ENCODE measurements at places on chromosomes 7 and 10.

DNA sequence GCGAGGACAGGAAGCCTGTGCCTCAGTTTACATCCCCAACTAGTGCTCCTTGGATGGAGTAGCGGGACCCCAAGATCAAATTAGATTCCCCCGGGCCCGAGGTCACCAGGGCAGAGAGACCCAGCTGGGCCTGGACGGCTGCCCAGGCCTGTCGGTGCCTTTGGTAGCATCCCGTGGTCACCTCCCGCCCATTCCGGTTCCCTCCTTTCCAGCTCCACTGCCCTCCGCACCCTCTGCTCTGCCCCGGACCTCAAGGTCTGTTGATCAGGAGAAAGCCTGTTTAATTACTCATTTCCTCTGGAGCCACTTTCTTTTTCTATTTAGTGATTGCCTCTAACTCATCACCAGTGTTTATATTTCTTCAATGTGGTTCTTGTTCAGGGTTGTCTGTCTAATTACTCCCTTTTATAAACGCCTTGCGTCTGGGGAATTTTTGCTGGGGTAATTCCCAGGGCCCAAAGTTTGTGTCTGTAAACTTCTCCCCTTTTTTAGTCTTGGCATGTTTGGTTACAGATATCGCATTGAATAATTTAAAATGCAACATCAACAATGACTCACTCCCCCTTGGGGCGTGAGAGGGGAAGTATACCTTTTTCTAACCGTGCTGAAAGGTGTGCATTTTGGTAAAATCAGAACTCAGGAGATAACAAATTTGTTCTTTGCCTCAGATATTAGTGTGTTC, 1.9 kb downstream of the FOXK1 start:
- peak; percentile 14 for DNase-seq

DNA sequence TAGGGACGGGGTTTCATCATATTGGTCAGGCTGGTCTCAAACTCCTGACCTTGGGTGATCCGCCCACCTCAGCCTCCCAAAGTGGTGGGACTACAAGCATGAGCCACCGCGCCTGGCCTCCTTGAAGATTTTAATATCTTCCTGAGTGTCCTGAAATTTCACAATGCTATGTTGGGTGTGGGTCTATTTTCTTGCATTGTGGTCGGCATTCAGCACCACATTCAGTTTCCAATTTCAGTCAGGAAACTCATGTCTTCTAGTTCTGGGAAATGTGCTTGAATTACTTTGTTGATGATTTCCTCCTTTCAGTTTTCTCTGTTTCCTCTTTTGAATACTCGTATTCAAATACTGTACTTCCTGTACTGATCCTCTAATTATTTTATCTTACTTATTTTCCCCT, 49.3 kb upstream of the IL6 start:
- no peak for DNase-seq

DNA sequence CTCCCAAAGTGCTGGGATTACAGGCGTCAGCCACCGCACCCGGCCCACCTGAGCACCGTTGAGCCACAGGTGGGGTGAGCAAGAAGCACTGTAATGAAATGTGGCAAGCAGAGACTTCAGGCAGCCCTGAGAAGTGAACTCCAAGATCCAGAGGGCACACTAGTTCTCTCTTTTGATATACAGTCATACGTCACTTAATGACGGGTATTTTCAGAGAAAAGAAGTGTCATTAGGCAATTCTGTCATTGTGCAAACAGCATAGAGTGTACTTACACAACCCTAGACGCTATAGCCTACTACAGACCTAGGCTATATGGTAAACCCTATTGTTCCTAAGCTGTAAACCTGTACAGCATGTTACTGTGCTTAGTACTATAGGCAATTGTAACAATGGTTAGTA, 7.9 kb downstream of the PANK1 start:
- no peak for DNase-seq

DNA sequence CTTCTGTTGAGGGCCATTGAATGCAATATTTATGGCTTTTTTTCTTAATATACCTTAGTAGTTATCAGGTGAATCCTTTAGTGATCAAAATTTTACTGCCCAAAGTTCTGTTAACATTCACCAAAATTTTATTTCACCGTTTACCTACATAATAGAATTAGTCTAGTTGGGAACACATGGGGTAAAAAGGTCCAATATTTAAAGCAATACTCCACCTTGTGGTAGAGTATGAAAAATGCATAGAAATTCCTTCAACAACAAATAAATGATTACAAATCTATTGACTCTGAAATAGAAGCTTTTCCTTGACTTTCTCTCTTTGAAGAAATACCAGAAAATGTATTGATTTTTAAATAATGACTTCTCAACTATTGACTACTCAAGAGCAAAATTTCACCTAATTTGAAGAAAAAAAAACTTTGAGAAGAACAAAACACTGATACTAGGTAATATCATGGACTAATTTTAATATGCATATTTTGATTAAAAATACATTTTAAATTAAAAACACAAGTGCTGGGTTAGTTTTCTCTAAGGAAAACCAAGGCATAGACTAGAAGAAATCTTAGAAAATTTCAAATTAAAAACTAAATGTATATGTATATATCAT, 43.3 kb downstream of the POLR1F start:
- no peak for DNase-seq

- DNase-seq = peak; percentile 45
Measured at GRCh38 chr10:119341459-119342301, 134.3 kb downstream of the GRK5 start.

- DNase-seq = no peak
Measured at GRCh38 chr10:63910806-63911205, 389.6 kb downstream of the REEP3 start.

- DNase-seq = no peak
Measured at GRCh38 chr10:38730076-38730475, 635.9 kb downstream of the ZNF37A start.

DNA sequence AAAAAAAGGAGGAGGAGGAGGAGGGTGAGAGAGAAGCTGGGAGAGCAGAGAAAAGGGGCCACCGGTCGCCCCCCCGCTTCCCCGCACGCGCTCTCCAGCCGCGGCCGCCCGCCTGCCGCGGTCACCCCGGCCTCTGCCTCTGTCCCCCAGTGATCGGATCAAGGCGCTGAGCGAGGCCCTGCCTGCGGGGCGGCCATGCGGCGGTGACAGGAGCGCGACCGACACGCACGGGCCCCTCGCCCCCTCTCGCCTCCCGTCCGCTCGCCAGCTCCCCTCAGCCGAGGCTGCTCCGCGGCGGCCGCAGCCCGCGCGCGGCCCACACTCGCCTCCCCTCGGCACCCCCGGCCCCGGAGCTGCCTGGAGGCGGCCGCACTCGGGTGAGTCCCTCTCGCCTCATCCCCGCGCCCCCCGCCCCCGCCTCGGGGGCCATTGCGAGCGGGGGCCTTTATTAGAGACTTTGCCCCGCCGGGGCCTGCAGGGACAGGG, at the start of gene GTF2I:
TSS of gene GTF2I (plus strand) at position 27 of the 486 bp plus-strand sequence. CDS start 31,411 bp downstream, outside the sequence.
- peak; percentile 27 for DNase-seq

DNA sequence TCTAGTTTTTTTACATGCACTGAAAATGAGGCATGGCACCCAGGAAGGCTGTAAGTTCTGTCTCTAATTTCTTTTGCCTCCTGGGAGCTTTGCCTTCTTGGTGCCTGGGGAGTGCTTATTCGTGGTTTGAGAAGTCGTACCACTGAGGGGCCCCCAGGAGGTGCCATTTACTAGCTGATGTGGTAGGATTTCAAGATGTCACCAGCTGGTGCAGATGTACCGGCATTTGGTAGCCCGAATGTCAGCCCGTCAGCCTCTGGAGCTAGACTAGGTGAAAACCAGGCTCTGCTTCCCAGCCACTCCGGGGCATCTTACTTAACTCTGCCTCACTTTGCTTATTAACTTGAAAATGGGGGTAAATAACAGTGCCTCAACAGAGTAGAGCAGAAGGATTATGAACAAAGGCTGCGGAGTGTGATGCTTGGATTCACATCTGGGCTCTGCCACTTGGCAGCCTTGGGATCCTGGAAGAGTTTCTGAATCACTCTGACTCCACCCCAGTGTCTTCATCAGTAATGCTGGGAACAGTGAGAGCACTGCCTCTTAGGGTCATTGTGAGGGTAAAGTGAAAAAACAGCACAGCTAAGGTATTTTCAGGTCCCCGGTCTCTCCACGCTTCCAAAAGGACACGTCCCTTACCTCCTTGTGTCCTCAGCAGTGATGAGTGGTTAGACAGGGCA, 31.4 kb upstream of the BTBD16 start:
- no peak for DNase-seq

- DNase-seq = no peak
Measured at GRCh38 chr7:42107484-42108240, 129.3 kb downstream of the GLI3 start.

DNA sequence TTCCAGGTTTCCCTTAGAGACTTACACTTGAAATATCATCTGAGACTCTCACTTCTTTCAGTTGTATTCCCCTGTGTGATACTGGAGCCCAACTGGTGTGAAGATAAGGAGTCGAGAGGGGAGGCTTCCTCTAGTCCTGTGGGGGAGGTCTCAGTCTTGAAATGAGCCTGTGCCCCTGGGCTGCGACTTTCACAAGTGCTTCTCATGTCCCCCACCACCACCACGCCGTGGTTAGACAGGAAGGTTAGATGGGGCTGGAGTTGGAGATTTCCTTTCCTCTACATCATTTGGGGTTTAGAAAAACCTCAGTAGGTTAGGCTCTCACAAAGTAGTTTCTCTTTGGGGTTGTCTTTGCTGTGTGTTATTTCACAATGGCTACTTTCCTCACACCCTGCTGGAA, 25.6 kb upstream of the MKX start:
- no peak for DNase-seq

All from activated gamma-delta T cell treated with anti-CD3 and anti-CD28 coated beads, Interleukin-2, amount 50 U/mL, for 16 hours (primary cell).